ENCODE measurements at places on chromosomes 7 and 10. TPM values are rescaled to one million over a fixed set of nuclear protein-coding genes. Genes with fewer than 3 reads are reported as not detected.

Gene SEPTIN7
- 188 TPM for total RNA-seq

Gene VENTX
- not detected for total RNA-seq

Gene CCDC146
- 5.2 TPM for total RNA-seq

Gene ZSCAN21
- 10.7 TPM for total RNA-seq

All from epithelial cell of proximal tubule (primary cell).